ENCODE measurements at places on chromosomes 7 and 10.
A peak's percentile ranks its signal among the peaks of the same experiment; 100 is the strongest.

DNA sequence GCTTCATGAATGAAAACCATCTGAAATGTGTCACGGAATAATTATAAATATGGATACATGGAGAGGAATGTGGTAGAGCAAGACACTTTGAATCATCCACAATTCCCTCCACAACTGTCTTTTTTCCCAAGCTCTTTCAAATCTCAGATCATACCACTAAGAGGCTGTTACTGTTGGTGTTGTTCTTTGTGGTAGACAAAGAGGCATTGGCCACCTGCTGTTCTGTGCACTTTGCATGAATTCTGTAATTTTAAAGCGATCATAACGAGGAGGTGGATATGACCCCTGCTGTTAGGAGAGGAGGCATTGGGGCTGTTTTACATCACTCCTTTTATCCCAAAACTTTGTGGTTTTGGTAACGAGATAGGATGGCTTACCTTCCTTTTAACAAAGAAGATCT, 141.2 kb upstream of the KLF6 start:
- no peak for ATAC-seq

- ATAC-seq: no peak
These were observed 16.7 kb downstream of the AGFG2 start for GRCh38 chr7:100555701-100556100.

GRCh38 chr7:71723859-71724258, 591.9 kb downstream of the GALNT17 start:
- no peak for ATAC-seq

- ATAC-seq: no peak
These were observed 5.6 kb downstream of the CH25H start for GRCh38 chr10:89201345-89202032.

- ATAC-seq: no peak
These were observed 5.6 kb downstream of the TMEM120A start for GRCh38 chr7:75988568-75989499.

GRCh38 chr10:63801166-63801565, 280.0 kb downstream of the REEP3 start:
- ATAC-seq: no peak

- no peak for ATAC-seq
These were observed 255.5 kb upstream of the KMT2E start for GRCh38 chr7:104758504-104758903.

DNA sequence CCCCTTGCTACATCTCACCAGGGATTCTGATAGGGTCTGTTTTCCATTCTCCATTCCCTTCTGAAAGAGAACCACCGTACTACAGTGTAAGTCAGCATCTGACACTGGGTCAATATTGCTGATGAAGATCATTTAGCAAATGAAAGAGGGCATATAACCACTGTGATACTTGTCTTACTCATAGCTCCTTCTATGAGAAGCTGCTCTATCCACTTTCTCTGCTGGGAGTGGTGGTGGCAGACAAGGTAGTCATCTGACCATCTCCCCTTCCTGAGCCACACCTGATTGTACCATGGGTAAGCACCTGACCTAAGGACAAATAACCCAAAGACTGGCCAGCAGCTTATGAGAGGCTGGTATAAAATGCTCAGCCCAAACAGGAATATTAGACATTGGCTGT, 220.4 kb downstream of the DOCK4 start:
- ATAC-seq: no peak

GRCh38 chr7:119320316-119320715, 952.7 kb upstream of the KCND2 start:
- ATAC-seq: no peak

DNA sequence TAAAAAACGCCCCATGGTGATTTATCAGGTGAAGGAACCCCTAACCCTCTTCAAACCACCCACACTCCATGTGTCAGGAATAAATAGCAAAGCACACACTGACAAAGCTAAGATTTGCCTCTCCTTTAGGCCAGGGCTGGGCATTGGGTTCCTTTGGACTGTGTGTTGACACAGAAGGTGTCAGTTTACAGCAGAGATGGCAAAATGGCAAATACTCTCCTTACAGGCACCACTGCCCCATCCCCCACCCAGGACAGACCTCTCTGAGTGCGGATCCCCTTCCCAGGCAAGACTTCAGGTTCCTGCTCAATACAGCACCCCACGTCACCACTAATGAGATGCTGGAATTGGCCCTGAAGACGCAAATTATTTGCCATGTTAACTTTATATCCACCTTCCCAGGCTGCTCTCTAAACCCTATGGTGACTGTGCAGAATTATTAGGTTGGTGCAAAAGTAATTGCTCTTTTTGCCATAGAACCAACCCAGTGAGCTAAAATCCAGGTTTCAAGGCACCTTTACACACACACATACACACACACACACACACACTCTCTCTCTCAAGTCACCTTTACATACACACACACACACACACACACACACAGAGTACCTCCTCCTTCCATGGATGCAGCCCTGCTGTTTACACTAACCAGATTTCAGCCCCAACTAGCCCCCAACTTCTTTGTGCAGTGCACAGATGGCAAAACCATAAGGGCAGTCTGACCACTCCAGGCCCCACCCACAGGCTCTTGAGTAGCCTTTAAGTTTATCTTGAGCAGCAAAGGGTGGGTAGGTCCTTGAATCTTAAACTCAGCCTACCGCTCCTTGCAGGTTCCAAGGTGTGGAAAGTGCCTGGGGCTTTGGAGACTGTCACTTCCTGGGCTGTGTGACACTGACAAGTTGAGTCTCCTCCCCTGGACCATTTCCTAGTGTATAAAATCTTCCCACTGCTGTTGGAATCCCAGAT, 4.0 kb upstream of the ZCCHC24 start:
- ATAC-seq: no peak

GRCh38 chr10:123906296-123906695, 14.7 kb upstream of the CPXM2 start:
- no peak for ATAC-seq

DNA sequence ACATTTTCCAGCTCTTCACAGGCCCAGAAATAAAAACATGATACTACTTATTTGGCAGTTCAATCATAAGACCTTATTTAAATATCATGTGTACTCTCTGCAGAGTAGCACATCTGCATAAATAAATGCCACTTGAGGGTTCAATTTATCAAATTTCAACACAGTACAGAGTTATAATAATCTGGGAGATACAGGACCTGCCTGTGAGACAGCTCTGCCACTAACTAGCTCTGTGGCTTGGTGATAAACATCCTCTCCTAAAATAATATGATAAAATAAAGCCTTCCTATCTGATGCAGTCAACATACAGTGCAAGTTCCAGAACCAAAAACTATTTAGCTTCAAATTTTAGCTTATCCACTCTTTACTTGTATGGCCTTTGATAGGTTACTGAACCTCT, 90.9 kb upstream of the GATAD1 start:
- no peak for ATAC-seq

DNA sequence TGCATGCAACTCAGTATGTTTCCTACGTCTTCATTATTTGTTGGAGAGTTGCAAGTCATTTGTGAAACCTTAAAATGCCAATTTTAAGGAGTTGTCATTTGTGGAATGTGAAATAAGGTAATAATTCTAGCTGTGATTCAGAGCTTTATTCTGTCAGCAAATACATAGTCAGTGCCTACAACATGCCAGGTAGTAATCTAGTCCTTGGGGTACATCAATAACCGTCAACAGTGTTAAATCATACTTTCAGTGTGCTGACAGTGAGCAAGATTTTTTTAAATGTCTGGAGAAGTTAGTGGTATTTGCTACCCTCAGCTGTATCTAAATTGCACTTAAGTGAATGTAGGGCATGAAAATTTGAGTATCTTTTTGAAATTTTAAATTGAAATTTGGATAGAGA, 36.7 kb downstream of the MPLKIP start:
- no peak for ATAC-seq

- no peak for ATAC-seq
These were observed 13.3 kb upstream of the FAM180A start for GRCh38 chr7:135761751-135762488.

DNA sequence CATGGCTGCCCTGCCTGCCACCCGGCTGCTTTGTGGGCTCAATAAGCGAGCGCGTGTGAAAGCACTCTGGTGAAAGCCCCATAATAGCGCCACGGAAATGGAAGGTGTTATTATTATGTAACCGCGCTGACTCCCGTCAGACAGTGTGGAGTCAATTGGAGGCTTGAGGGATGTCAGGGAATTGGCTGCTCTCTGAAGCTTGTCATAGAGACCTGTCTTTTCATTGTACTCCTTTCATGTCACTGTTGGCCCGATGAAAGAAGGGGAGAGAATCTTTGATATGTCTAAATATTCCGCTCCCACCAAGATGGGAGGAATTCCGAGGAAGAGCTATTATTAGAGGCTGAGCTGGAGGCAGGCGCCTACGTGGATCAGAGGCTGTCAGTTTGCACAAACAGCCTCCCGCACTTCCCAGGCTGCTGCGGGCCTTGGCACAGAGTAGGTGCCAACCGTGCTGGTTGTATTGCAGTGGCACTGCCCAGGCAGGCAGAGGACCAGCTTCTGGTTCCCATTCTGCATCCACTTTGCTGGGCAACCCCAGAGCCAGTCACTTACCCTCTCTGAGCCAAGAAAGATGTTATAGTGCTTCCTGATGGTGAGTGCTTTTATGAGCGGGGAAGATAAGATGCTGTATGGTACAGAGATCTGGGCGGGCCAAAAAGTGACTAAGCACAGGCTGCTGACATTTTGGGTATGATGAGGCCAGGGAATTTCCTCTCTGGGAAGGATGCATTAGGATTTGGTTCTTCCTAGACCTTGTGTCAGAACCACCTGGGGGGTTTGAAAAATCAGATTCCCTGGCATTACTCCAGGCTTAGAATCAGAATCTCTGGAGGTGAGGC, 151.4 kb downstream of the RPS24 start:
- no peak for ATAC-seq

GRCh38 chr10:18767981-18768380, 108.8 kb downstream of the ARL5B start:
- no peak for ATAC-seq

DNA sequence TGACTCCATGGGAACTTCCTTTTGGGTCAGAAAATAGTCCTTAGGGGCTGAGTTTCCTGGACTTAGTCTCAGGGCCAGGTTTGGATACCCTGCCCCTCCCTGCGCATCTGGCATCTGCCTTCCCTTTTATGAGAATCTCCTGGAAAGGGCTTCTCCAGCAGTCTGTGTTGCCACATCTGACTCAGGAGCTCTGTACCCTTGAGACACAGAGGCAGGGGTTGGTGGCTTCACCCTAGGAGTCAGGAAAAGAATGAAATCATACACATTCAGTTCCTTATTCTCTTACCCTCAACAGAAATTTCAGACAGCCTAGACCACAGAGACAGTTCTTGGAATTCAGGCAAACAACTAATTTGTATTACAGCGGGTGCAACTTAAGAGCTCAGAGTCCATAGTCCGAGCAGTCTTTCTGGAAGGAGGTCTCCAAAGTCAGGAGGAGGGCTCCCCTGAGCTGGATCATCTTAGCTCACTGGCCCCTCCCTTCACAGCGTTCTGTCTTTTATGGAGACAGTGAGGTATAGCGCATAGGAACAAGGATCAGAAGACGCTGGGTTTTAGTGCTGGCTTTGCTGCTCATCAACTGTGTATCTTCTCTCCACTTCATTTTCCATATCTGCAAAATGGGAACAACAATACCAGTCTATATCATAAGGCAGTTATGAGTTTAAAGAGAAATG, 3.0 kb upstream of the PLAU start:
- ATAC-seq: no peak

DNA sequence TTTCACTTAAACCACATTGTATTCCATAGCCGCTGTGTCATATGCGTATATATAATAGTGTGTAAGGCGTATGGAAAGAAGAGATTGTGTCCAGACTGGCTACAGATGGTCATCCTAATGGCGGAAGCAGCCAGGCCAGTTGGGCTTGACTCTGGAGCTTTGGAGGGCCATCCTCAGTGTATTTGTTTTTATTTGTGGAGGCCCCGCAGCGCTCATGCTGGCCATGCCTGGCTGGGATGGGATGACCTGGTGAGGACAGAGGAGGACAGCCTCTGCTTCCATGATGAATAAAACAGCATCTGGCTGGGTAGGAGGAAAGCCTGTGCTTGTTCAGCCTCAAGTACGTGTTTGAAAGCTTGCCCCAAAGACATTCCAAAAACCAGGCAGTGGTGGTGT, 220.3 kb downstream of the EBF3 start:
- ATAC-seq: no peak

DNA sequence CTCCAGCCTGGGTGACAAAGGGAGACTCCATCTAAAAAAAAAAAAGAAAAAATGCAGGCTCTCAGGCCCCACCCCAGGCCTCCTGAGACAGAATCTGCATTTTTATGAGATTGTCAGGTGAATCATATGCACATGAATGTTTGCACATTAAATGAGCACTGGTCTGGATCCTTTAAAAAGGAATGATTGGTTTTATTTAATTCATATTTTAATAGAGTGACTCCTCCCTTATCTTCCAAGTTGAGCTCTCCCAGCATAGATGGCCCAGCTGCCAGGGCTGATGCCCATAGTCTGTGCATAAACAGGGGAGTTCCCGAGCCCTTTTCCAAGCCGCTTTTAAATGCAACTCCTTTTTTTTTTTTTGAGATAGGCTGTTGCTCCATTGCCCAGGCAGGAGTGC, 28.5 kb downstream of the CUX1 start:
- ATAC-seq: peak; percentile 97

DNA sequence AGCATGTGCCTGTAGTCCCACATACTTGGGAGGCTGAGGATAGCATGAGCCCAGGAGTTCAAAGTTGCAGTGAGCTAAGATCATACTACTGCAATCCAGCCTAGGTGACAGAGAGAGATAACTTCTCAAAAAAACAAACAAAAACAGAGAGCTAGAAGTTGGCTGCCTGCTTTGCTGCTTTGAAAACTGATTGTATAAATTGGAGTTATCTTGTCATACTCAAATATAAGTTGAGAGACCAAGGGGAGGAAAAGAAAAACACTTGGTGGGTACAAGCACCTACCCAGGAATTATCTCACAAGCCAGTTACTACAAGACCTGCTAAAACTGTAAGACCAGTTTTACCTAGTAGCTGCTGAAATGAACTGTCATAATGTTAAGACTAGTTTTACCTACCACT, 112.5 kb upstream of the SKAP2 start:
- ATAC-seq: no peak

- no peak for ATAC-seq
These were observed 113.9 kb upstream of the STK17A start for GRCh38 chr7:43469051-43469450.

- ATAC-seq: no peak
These were observed 16.6 kb downstream of the COL28A1 start for GRCh38 chr7:7519056-7519455.

- no peak for ATAC-seq
These were observed 76.6 kb upstream of the ABI1 start for GRCh38 chr10:26937371-26937770.

- peak; percentile 74 for ATAC-seq
These were observed 66.6 kb upstream of the NOBOX start for GRCh38 chr7:144470078-144470477.

DNA sequence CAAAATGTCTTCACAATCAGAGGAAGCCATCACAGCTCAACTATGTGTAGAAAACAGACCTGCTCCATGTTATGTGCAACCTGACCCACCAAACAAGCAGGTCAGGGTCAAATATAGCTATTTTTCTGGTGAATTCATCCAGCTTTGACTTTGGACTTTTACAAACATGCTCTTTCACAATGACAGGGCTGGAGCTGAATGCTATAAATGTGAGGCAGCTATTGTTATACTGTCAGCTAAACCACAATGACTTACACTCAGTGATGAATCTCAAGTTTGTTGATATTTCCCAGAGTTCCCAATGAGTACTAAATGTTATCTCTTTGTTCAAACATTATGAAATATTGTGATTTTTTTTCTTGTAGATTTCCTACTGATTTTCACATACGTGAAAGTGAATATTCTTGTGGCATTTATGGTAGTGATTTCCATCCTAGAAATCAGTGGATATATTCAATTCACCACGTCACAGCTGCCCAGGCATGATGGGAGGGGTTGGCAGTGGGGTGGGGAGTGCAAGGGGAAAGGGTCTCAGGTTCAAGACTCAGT, 2.5 kb upstream of the ITIH2 start:
- ATAC-seq: no peak

Data from motor neuron (in vitro differentiated cells).